ENCODE measurements at places on chromosomes 16 and 17. TPM values are rescaled to one million over a fixed set of nuclear protein-coding genes. Genes with fewer than 3 reads are reported as not detected.

Gene KRTAP9-2
- not detected for polyA plus RNA-seq

DNA sequence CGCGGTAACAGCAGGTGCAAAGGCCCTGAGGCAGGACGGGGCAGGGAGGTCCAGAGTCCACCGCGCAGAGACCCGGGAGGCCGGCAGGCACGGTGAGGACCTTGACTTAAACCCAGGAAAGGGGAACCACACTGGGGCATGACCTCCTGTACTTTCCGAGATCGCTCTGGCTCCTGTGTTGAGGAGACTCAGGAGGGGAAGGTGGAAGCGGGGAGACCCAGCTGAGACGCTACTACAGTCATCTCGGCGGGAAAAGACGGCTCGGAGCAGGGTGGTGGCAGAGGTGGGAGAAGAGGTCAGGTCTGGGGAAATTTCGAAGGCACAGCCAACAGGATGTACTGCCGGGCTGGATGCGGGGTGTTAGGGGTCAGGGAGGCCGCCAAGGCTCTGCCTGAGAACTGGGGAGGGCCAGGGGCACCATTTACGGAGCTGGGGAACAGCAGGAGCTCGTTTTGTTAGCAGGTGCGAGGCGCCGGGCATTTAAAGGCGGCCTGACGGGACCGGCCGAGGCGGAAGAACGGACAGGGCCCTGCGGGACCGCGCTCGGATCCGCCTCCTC, 22.3 kb downstream of the NPTX1 start:
- no peak for DNase-seq
- peaks cover 29% of the 10 kb centered on the region for H3K4me1 ChIP-seq
- no peaks in the 10 kb centered on the region for H3K36me3 ChIP-seq

- no peaks in the 10 kb centered on the region for H3K27me3 ChIP-seq
- no peak overlapping the region for H3K4me3 ChIP-seq
- H3K27ac ChIP-seq: no peak overlapping the region
- DNase-seq: no peak
Observed at GRCh38 chr16:359871-360697, 7.6 kb upstream of the AXIN1 start.

GRCh38 chr17:57442401-57442823, 186.1 kb downstream of the MSI2 start:
- H3K27me3 ChIP-seq: no peaks in the 10 kb centered on the region
- H3K27ac ChIP-seq: peak overlapping the region; percentile 63
- H3K36me3 ChIP-seq: no peaks in the 10 kb centered on the region
- H3K4me3 ChIP-seq: no peak overlapping the region

DNA sequence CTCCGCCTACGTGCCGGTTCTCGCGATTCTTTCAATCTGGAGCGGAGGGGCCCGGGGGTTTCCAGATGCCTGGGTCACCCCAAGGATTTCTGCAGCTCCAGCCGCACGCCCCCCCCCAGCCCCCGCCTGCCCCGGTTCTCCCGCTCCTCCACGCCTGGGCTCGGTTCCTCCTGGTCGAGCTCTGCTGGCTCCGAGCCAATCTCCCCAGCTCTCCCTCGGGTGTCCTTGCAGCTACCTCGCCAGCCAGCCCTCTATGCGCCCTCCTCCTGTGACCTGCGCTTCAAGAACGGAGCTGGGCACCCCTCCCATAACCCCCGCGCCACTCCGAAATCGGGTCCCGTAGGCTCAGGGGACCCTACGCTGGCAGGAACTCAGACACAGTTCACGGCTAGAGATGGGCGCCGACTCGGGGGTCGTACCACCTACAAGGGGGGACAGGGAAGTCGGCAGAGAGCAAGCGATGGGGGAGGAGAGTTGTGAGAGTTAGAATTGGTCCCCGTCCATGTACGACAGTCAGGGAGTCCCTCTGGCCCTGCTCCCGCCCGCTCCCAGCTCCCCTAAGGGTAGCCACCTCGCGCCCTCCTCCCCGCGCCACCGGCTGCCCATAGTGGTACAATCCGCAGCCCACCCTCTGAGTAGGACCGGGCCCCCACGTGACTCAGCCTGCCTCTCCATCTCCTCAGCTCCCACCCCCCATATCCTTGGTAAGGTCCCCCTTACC, 961 bp downstream of the FGF11 start:
- peak overlapping the region; percentile 18 for H3K4me3 ChIP-seq
- DNase-seq: peak; percentile 77
- H3K4me1 ChIP-seq: peaks cover 26% of the 10 kb centered on the region
- H3K27ac ChIP-seq: no peak overlapping the region
- H3K27me3 ChIP-seq: no peaks in the 10 kb centered on the region

All from testis (tissue), 5 donors.